ENCODE measurements at places on chromosomes 13 and 19.

DNA sequence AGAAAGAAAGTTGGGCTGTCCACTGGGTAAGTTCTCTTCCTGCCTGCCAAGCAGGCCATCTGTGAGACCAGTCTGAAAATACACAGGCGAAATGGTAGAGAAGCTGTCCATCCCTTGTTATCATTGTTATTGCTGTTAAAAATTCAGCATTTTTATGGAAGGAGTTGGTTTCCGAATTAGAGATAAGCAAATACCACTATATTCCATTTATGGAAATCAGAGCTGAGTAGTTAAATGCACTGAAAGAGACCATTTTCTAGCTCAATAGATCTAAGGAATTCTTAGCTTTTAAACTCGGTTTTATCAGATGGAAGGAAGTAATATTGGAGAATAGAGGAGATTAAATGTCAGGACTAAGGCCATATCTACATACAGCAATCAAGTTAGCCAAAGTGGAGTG is 40.7 kb downstream of the MZT1 start:
- no peak for DNase-seq

- no peak for DNase-seq
Measured at GRCh38 chr19:20359933-20360720, 193.1 kb downstream of the ZNF486 start.

DNA sequence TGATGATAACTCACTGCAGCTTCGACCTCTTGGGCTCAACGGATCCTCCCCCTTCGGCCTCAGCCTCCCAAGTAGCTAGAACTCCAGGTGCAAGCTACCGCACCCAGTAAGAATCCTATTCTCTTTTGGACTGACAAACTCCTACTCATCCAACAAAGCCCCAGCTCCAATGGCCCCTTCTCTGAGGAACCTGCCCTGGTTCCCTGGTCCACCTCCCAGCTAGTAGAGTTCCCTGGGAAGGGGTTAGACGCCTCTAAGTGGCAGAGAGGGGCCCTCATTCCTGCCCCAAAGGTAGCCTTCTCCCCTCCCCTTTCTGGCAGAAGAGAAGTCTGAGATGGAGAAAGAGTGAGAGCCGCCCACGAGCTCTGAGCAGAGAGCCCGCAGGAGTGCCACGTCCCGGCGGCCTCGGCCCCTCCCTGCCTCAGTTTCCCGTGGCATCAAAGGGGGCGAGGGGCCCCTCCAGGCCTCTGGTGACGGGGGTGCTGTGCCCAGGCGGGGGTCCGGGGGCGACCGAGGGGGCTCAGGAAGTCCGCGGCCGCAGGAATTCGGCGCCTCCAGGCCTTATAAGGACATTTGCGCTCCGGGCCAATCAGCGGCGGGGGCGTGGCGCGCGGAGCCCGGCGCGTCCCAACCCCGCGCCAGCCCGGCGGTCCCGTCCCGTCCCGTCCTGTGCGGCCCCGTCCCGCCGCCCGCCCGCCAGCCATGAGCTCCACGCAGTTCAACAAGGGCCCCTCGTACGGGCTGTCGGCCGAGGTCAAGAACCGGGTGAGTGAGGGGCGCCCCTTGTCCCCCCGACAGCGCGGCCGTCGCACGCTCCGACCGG is at the start of gene CNN2:
Gene CNN2 (plus strand): TSS at position 649 of the 823 bp plus-strand sequence. CDS start 54 bp downstream, at position 703.
- peak; percentile 75 for DNase-seq

- no peak for DNase-seq
Measured at GRCh38 chr19:49913720-49914119, 15.3 kb upstream of the ATF5 start.

GRCh38 chr19:49555600-49556411 is 24.6 kb downstream of the NOSIP start:
- DNase-seq: peak; percentile 74

GRCh38 chr13:93345770-93346169 is 119.2 kb downstream of the GPC6 start:
- no peak for DNase-seq
